ENCODE measurements at places on chromosomes 13 and 19.

- no peak for DNase-seq
Measured at GRCh38 chr13:50715402-50716146, 127.9 kb downstream of the DLEU7 start.

DNA sequence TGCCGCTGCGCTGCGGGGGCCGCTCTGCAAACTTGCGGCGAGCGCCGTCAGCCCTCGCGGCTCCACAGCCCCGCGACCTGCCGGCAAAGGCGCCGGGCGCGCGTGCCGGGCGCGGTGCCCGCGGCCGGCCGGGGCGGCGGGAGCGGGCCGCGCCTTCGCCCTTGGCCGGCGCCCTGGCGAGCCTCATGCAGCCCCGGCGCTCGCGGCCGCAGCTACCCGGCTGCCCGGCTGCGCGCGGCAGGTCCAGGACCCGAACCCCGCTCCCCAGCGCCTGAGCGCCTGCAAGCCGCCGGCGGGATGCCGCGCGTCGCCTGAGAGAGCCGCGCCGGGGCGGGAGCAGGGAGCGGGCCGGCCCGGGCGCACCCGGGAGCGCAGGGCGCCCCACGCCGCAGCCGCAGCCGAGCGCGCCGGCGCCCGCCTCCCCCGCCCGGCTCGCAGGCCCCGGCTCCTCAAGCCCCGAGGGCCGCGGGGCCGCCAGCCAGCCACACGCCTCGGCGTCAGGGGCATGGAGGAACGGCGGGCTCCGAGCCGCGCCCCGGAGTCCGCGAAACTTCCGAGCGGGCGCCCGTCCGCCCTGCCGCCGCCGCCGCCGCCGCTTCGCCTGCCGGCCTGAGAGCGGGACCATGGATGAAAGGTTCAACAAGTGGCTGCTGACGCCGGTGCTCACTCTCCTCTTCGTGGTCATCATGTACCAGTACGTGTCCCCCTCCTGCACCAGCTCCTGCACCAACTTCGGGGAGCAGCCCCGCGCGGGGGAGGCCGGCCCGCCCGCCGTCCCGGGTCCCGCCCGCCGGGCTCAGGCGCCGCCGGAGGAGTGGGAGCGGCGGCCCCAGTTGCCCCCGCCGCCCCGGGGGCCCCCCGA, 564 bp downstream of the HS6ST3 start:
- DNase-seq, result no peak

DNA sequence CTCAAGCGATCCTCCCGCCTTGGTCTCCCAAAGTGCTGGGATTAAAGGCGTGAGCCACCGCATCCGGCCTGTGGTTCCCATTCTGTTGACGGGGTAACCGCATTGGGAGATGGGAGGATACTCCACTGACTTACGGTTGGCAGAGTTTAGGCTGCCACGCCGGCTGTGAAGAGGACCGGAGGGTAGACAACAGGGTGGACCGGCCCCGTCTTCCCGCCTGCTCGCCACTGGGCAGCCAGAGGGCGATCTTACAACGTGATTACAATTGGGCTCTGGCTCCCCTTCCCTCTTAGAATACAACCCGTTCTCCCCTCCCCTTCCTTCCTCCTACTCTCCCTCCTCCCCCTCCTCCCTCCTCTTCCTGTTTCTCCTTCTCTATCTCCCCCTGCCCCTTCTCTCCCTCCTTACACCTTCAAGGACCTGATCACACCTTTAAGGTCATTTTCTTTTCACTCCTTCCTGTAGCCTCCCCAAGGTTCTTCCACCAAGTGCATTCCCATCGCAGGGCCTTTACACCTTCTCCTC, 957 bp upstream of the CCDC194 start:
- peak; percentile 43 for DNase-seq

- DNase-seq, result no peak
Measured at GRCh38 chr13:51636349-51636890, 52.2 kb downstream of the WDFY2 start.

DNA sequence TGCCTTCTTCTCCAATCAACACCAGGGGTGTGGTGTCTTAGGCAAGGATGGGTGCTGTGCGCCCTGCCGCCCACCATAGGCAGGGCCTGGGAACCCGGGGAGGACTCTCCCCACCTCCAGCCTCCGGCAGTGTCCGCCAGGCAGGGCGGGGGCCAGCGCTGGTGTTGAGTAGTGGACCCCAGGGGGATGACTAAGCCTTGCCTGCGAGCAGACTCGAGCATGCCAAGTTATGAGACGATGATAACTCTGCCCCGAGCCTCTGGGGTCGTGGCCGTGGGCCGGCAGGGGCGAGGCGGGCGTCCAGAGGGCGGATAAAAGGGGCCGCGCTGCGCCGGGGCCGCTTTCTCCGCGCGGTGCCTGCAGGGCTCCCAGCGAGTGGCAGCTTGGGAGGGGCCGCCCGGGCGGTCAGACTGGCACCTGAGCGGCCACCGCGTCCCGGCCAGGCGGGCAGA, at the start of gene MEDAG:
MEDAG (plus strand) TSS at position 340 of the 452 bp plus-strand sequence. CDS start 245 bp downstream, outside the sequence.
- no peak for DNase-seq

DNA sequence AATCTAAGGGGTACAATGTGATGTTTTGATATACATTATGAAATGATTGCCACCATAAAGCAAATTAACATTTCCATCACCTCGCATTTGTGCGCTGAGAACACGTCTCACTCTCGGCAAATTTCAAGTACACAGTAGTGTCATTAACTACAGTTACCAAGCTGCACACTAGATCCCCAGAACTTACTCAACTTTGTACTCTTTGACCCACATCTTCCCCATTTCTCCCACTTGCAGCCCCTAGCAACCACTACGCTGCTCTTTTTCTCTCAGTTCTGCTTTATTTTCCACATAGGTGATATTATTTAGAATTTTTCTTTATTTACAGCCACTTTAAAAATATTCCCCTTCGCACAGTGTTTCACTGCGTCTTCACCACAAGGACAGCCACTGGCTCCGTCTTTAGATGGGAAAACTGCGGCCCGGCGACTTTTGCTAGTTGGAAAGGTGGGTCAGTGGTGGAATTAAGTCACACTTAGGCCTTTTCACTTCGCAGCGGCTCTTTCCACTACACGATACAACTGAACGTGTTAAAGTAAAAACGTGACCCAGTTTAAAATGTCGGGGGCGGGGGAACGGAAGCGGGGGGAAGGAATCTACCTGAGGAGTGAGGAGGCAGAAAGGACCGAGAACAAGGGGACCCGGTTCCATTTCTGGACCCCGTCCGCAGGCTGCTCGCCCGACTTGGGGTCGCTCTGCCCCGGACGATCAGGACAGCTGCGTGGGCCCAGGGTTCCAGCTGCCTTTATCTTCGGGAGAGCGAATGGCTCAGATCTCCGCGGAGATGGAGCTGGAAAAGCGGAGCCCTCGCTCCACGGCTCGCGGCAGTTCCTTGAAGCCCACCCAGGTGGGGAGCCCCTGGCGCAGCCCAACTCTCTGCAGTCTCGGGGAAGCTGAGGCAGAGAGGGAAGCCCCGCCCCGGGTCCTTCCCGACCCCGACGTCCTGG, 486.1 kb downstream of the UQCRFS1 start:
- DNase-seq, result no peak

- DNase-seq, result no peak
Measured at GRCh38 chr13:93473441-93474270, 247.0 kb downstream of the GPC6 start.

- DNase-seq, result no peak
Measured at GRCh38 chr13:40476175-40476958, 190.1 kb downstream of the FOXO1 start.

GRCh38 chr13:29763436-29764180, 86.8 kb downstream of the UBL3 start:
- no peak for DNase-seq

GRCh38 chr19:35209646-35210045, 18.9 kb downstream of the FAM187B start:
- no peak for DNase-seq

DNA sequence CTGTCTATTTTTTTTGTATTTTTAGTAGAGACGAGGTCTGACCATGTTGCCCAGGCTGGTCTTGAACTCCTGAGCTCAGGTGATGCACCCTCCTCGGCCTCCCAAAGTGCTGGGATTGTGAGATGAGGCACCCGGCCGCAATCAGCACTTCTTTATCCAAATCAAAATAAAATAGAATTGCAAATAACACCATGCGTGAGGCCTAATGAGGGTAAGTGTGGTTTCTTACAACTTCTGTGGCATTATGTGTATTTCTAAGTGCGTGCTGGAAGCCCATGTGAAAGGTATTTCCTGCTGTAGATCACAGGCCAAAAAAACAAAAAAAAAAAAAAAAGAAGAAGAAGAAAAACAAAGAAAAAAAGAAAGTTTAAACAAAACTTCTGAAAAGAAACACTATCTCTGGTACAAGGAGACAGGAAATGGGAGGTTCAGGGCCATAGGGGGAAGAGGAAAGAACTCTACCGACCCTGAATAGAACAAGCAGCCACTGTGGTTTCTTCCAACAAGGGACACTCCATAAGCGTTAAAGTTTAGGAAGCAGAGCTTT, 3.0 kb upstream of the GRAMD1A start:
- no peak for DNase-seq

GRCh38 chr13:20848203-20848602, 54.3 kb downstream of the XPO4 start:
- DNase-seq, result no peak

DNA sequence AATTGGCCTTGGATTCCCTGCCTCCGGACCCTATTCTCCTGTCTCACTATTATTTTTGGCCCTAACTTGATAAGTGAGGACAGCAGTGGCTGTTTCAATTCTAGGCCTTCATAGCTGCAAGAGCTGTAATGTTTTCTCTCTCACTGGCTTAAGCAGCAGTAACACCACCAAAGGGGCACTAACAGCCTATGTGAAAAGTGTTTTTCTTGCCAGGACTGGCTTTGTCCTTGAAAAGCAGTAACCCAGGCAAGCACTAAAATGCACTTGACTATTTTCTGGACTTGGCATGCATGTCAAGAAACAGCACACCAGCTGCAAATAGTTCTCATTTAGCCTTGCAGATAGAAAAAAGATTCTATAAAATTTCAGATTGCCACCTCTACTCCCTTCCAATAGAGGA, 9.3 kb upstream of the FBXL3 start:
- DNase-seq, result no peak

GRCh38 chr13:37560526-37560925, 38.0 kb downstream of the POSTN start:
- DNase-seq, result no peak

- DNase-seq, result no peak
Measured at GRCh38 chr13:24086642-24087041, 73.9 kb upstream of the SPATA13 start.

DNA sequence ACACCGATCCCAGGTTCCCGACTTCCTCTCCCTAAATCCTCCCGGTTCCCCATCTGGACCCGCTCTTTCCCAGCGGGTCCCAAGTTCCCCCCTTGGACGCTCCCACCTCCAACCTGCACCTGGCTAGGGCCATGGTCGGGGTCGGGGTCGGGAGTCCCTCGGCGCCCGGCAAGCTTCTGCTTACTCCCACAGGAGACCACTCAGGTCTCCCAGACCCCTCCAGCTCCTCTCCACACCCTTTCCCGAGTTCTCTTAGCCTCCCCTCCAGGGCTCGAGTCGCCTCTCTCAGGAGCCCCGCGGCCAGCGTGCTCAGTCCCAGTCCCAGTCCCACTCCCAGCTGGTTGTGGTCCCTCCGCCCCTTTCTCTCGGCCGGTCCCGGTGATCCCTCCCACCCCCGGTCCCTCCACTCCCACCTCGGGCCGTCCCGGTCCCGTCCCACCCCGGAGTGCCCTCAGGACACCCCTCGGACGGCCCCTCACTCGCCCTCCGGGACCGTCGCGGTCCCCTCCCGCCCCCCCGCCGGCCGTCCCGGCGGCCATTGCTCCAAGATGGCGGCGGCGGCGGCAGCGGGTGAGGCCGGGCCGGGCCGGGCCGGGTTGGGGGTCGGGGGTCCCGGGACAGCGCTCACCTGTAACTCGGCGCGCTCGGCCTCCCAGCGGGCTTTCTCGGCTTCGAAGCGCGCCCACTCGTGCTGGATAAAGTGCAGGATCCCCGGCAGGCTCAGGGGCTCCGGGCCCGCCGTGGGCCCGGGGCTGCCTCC, at the start of gene FKRP:
FKRP (plus strand) TSS at position 537 of the 760 bp plus-strand sequence. CDS start 9,394 bp downstream, outside the sequence.
- no peak for DNase-seq

DNA sequence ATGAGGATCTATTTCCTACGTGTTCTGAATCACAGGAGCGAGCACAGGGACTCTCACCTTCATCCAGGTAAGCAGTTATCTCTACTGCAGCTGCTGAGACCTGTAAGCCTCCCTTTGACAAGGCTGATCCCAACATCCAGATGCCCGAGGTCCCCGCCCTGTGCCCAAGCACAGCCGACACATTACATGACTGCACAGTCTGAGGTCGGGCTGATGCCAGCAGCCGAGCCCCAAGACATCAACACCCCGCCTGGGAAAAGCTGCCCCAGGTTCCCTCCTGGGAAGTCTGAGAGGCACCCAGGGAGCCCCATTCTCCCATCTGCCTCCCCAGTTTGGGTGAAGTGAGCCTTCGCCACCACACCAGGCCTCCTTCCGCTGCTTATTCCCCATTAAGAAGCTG, 95.9 kb downstream of the COL4A1 start:
- no peak for DNase-seq

GRCh38 chr19:56993851-56994250, 125.9 kb upstream of the USP29 start:
- no peak for DNase-seq

- DNase-seq, result no peak
Measured at GRCh38 chr13:66099825-66100224, 1130.3 kb downstream of the PCDH9 start.

DNA sequence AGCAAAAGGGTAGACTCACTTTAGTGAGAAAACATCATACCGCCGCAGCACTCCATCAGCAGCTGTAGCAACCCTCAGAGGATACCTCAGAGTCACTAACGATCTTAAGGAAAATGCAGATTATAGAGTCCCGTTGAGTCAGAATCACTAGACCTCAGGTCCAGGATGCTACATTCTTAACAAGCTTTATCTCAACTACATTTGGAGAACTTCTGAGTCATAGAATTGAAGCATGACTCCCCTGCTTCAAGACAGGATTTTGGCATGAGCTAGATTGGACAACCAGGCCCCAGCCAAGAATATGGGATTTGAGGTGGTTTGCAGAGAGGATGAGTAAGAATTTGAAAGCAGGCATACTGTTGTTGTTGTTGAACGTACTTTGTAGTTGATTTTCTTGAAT, 118.9 kb upstream of the UBL3 start:
- no peak for DNase-seq

GRCh38 chr19:30450100-30450499, 77.9 kb downstream of the ZNF536 start:
- DNase-seq, result no peak

GRCh38 chr13:52597676-52598075, 44.6 kb upstream of the HNRNPA1L2 start:
- DNase-seq, result no peak

GRCh38 chr13:113732176-113732960, 26.7 kb upstream of the TMEM255B start:
- DNase-seq, result no peak

- DNase-seq, result no peak
Measured at GRCh38 chr13:31444266-31444856, 244.6 kb downstream of the B3GLCT start.

GRCh38 chr13:113509989-113510388, 19.5 kb upstream of the DCUN1D2 start:
- no peak for DNase-seq

GRCh38 chr13:76764429-76764828, 121.8 kb downstream of the KCTD12 start:
- no peak for DNase-seq

GRCh38 chr13:107076801-107077200, 508.9 kb upstream of the ARGLU1 start:
- no peak for DNase-seq

Data from T follicular helper cell (primary cell).